ENCODE measurements at places on chromosomes 2 and 18.

DNA sequence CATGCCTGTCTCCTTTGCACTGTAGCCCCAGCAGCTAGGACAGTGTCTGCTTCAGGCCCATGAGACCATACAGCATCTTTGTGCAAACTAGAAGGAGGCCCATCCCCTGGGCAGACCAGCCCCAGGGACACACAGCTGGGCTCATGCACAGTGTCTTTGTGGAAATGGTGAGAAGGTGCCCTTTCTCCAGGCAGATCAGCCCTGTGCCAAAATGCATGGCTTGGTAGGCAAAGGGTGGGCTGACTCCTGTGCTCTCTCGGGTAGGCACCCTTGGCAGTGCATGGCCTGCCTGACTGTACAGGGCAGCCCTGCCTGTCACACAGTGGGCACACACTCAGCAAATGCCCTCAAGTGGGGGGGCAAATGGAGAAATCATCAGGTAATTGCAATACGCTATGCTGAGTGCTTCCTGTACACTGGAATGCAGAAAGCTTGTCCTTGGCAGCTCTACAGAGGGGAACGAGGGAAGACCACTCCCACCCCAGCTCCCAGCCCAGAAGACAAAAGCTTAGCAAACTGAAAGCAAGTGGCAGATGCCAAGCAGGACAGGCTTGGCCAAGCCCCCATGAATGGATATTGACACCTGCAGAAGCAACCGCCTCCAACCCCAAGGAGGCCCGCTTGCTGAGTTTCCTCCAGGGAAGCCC is 21.6 kb downstream of the TNS1 start:
- no peak for DNase-seq

DNA sequence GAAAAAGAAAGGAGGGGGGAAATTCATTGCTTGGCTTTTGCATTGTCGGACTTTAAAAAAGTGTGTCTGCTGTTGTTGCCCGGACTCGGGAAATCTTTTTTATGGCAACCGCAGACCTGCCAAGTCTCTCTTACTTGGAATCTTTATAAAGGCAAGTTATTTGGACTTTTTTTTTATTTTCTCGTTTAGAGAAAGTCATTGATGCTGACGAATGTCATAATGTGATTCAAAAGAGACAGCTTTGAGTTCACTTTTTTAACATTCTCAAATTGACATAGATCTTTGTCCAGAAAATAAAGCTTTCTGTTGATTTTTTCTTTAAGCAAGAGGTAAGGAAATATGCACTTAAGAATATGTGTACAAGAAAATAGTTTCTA is 651 bp upstream of the ZNF521 start:
- no peak for DNase-seq

GRCh38 chr2:40448476-40449079 is 3.3 kb downstream of the SLC8A1 start:
- peak; percentile 29 for DNase-seq

DNA sequence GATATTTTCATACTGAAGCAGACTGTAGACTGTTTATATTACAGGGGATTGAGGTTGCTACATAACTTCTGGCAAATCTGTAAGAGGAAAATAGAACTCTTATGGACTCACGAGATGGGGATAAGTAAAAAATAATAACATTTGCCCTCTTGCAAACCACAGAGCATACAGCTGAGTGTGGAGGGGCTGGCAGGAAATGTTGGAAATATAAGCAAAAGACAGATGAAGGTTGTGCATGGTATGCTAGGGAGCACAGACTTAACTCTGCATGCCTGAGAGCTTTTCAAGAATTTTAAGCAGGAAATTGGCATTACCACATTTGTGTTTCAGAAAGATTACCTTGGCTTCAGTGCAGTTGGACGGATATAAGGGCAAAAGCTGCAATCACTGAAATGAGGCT is 411.1 kb downstream of the RAD51AP2 start:
- DNase-seq, result no peak

GRCh38 chr2:23537991-23538390 is 153.0 kb downstream of the KLHL29 start:
- no peak for DNase-seq

GRCh38 chr2:10989151-10989550 is 77.4 kb downstream of the KCNF1 start:
- DNase-seq, result no peak

- DNase-seq, result no peak
These were observed 15.2 kb downstream of the SMAD2 start for GRCh38 chr18:47915229-47915628.
